ENCODE measurements at places on chromosomes 5 and 9.

GRCh38 chr9:70400107-70400892 is 14.2 kb downstream of the KLF9 start:
- DNase-seq = no peak

DNA sequence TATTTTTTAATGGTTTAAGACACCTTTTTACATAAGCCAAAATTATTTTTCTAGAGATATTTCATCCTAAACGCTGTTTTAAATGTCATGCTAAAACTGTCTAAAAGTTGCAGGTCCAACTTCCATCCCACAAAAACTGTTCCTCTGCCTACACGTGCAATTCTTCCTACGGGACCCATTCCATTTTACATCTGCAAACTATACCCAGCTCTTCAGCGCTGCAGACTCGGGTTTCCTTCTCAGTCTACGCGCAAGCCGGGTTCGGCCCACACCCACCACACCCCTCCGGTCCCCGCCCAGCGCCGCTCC is 8.7 kb downstream of the RANBP6 start:
- no peak for DNase-seq

GRCh38 chr9:101442318-101442717 is 6.7 kb upstream of the ALDOB start:
- DNase-seq = no peak

DNA sequence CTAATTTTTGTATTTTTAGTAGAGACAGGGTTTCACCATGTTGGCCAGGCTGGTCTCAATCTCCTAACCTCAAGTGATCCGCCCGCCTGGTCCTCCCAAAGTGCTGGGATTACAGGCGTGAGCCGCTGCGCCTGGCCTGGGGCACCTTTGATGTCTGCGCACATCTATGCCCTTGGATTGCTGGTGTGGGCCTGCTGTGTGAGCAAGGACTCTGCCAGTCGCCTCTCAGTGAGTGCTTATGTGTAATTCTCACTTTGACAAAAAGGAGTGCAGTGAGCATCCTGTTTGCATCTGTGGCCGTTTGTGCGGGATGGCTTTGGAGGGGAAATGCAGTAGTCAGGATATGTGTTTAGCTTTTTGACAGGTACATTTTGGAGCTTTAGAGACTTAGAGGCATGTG is 9.4 kb downstream of the WDR5 start:
- DNase-seq = no peak

DNA sequence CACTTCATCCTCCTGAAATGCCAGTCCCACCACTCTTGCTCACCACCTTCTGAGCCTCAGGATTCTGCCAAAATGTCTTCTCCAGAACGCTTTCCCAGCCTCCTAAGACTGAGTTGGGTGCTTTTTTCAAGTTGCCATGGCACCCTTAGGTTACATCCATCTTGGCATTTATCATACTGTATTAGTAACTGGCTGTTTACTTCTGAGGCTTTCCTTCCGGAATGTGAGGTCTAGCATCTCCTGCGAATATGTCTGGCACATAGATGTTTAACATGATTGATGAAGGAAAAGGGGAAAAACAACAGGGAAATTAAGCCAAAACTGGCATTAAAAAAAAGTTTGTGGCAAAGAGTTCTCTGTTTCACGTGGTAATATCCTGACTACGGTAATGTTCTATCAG is 24.9 kb downstream of the RNF130 start:
- DNase-seq = no peak

DNA sequence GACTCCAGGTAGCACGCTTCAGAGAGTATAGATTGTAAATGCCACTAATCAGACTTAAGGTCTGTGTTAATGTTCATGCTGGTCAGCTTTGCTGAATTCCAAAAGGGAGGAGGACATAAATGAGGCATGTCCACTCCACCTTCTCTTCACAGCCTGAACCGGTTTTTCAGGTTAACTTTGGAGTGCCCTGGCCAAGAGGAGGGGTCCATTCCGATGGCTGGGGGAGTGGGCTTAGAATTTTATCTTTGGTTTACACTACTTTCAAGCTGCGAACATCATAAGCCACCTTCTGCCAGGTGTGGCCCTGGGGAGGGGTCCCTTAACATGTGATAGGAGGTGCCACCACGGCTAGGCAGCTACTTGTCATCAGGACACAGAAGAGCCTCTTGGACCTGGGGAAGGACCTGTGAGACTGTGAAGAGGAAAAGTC is 24.2 kb downstream of the ABO start:
- no peak for DNase-seq

GRCh38 chr9:4662989-4663792 is 1.1 kb downstream of the PLPP6 start:
- DNase-seq = no peak

GRCh38 chr5:142982821-142983200 is 212.6 kb downstream of the ARHGAP26 start:
- DNase-seq = no peak

DNA sequence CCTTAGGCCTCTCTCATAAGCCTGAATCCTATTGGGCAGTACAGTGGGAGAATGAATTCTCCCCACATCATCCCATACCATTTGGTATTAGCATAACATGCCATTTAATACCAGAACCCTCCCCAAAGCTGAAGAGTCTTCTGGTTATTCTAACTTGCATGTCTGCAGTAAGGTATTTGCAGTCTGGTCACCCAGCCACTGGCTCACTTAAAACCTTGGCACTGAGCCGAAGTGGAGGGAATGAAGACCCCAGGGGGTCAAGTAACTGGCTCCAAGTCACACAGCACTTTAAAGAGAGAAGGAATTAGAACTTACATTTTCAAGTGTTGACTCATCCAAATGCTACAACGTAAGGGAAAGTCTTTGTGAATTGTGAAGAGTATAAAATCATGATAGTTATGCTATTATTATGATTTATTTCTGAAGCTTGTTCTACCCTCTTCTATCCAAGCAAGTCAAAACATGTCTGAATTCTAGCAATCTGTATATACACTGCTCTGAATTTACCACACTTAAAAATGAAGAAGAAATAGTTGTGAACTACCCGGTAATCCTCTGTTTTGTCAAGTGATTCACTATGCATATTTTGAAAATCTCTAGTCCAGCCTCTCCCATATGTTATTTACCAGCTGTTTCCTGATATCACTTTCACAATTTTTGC is 28.5 kb downstream of the GLRA1 start:
- DNase-seq = peak; percentile 96

- no peak for DNase-seq
These were observed 10.2 kb downstream of the CORO2A start for GRCh38 chr9:98182069-98182820.

DNA sequence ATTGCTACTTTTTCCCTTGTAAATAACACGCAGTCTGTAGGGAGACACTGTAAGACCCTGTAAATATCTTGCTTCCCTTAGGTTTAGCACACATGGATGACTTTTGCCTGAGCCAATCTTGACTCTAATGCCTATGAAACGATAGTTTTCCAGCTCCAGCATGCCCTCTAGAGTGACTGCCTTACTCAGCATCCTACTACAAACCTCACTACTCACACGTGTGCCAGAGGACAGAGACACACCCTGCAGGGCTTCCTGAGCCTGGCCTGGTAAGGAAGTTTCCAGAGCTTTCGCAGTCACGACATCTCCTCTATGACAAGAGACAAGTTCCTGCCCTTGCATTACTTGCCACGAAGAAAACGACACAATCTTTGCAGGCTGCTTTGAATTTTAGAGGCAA is 138.1 kb downstream of the ATPSCKMT start:
- peak; percentile 57 for DNase-seq

DNA sequence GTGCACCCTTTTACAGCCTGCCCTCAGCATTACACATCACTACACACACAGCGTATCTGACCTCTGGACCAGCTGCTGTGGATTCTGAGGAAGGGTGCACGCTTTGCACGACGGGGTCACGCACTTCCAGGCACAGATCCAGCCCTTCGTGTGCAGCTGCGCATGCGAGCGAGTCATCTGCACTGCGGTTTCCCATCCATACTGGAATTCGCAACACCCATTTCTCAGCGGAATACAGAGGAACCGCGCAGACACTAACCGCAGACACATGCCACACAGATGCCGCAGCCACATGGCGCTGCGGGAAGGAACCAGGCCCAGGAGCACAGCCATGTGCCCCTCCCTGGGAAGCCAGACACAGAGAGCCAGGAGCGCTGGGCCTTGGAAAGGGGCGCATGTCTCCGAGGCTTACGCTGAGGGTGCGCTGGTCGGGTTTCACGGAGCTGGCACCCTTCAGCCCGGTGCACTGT is 43.5 kb downstream of the PNPLA7 start:
- DNase-seq = peak; percentile 80

GRCh38 chr5:161256957-161257356 is 289.6 kb downstream of the GABRB2 start:
- DNase-seq = no peak

GRCh38 chr9:4548811-4549725 is 58.8 kb downstream of the SLC1A1 start:
- DNase-seq = peak; percentile 21

GRCh38 chr5:107572715-107573368 is 97.9 kb downstream of the EFNA5 start:
- DNase-seq = no peak

- DNase-seq = no peak
These were observed 1271.6 kb downstream of the PTPRD start for GRCh38 chr9:9341203-9341602.

DNA sequence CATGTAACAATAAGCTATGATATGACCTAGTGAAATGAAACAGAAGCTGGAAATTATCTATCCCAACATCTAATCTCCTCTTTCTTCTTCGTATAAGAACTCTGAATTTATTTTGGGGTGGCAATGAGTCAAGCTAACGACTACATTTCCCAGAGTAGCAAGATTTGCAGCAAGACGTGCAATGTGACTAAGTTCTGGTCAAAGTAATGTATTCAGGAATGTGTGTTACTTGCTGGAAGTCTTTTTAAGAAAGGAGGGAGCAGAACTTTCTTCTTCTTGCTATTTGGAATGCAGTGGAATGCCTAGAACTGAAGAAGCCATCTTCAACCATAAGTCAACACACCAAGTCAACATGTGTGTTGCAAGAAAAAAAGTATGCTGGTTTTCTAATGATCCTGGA is 406.6 kb upstream of the MEF2C start:
- peak; percentile 11 for DNase-seq

- no peak for DNase-seq
These were observed 103.2 kb downstream of the WNK2 start for GRCh38 chr9:93287189-93287552.

GRCh38 chr9:118961857-118962256 is 407.4 kb downstream of the BRINP1 start:
- DNase-seq = peak; percentile 86

DNA sequence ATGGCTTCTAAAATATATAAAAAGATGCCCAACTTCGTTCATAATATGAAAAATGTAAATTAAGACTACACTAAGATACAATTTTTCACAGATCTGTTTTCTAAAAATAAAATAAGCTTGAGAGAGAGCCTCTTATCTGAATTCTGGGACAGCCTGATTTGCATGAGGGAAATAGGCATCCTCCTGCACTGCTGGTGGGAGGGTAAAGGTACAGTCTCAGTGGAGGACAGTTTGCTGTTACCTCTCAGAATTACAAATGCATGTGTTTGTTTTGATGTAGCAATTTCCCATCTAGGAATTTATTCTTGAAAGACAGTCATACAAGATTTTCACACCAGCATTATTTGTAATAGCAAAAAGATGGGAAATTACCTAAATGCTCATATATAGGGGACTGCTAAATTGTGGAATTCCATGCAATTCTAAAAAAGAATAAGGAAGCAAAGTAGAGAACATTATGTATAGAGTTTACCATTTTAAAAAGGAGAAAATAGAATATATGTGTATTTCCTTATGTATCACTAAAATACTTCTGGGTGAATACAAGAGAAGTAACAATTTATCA is 75.7 kb downstream of the ZSWIM6 start:
- no peak for DNase-seq

- no peak for DNase-seq
These were observed 109.0 kb upstream of the ATP10B start for GRCh38 chr5:160961038-160961437.

Data from EL (cell line).